ENCODE measurements at places on chromosomes 16 and 17. TPM values are rescaled to one million over a fixed set of nuclear protein-coding genes. Genes with fewer than 3 reads are reported as not detected.

Gene ABCC3
- total RNA-seq: 478 TPM

- no peaks in the 10 kb centered on the region for H3K4me1 ChIP-seq
- no peak for DNase-seq
- no peak overlapping the region for H3K27ac ChIP-seq
- H3K27me3 ChIP-seq: no peaks in the 10 kb centered on the region
- H3K4me3 ChIP-seq: no peak overlapping the region
Observed at GRCh38 chr16:25289466-25289865, 31.8 kb upstream of the ZKSCAN2 start.

GRCh38 chr17:48445248-48445620, 15.2 kb upstream of the SKAP1 start:
- peaks cover 6% of the 10 kb centered on the region for H3K27me3 ChIP-seq
- H3K4me1 ChIP-seq: no peaks in the 10 kb centered on the region
- no peak for DNase-seq
- H3K36me3 ChIP-seq: no peaks in the 10 kb centered on the region

DNA sequence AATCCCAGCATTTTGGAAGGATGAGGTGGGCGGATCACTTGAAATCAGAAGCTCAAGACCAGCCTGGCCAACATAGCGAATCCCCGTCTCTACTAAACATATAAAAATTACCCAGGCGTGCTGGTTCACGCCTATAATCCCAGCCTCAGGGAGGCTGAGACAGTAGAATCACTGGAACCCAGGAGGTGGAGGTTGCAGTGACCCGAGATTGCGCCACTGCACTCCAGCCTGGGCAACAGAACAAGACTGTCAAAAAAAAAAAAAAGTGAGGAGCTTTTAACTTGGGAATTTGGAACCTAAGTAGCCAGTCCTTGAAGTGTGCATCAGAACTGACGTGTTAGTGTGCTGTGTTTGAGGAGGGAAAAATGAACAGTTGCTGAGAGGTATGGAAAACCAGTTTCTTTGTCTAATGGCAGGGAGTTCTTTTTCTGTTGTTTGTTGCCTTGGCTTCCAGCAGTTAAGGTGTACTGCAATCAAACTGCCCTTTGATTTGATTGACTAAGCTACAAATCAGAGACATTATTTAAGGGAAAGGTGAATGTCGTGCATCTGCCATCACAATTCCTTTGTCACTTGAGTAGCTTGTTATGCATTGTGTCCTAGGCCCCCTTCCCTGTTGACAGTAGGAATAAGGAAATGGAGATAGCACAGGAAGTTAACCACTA, 8.6 kb upstream of the DUSP14 start:
- H3K36me3 ChIP-seq: peaks cover 44% of the 10 kb centered on the region
- H3K27ac ChIP-seq: no peak overlapping the region
- no peaks in the 10 kb centered on the region for H3K27me3 ChIP-seq
- H3K4me3 ChIP-seq: no peak overlapping the region
- peaks cover 8% of the 10 kb centered on the region for H3K4me1 ChIP-seq
- DNase-seq: no peak

Gene TMEM238L
- 18.7 TPM for total RNA-seq

DNA sequence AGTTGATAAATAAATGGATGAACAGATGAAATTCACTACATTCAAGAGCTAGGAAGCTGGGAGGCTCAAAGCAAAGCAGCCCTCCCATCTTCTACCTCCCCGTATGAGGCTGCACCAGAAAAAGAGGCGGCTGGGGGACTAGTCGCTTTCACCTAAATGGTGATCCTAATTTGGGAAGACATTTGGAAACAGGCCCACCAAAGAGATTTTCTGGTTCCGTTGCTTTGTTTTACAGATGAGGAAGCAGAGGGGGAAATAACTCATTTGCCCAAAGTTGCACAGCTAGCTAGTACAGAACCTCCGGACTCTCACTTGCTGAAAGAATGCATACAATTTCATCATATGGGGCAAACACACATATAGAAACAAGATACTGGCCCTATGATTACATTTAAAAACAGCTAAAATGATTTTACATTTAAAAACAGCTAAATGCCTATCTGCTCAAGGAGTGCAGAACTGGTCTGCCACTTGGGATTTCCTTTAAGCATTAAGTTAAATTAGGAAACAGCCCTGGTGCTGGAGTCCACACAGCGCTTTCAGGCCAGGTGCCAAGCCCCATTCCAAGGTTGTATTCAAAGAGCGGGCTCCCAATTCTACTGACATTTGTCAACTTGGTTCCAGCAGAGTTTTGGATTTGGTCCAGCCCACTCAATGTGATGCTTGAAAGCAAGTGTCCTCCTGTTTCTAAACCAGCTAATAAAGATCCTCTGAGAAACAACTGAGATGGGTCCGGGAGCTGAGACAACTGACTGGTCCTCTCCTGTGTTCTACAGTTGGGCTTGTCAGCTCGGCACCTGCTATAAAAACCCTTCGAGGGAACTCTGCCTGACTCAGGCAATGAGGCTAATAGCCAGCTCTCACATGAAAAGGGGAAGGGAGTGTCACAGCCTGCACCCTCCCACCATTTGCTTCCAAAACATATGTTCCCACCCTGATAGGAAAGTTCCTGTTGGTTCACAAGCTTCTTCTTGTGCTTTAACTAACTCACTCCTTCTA, 11.7 kb downstream of the ERN1 start:
- no peaks in the 10 kb centered on the region for H3K36me3 ChIP-seq
- peak overlapping the region; percentile 43 for H3K27ac ChIP-seq
- no peak overlapping the region for H3K4me3 ChIP-seq
- DNase-seq: peak; percentile 53
- H3K4me1 ChIP-seq: peaks cover 76% of the 10 kb centered on the region

DNA sequence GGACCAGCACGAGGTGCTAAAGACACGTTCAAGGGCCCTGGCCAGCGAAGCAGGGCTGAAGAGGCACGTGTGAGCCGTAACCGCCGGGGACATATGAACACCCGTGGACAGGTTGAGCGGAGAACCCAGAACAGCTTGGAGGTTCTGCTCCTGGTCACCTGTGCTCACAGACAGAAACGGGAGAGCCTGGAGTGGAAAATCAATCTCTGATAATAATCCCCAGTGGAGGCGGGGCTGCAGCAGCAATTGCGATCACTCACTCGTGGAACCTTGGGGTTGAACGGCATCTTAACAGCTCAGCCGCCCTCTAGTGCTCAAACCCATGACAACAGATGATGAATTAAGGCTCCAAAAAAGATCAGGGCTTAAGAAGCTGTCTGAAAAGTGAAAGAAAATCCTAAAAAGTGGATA, 25.6 kb downstream of the WIPI1 start:
- peaks cover 6% of the 10 kb centered on the region for H3K4me1 ChIP-seq
- H3K27me3 ChIP-seq: no peaks in the 10 kb centered on the region
- peaks cover 94% of the 10 kb centered on the region for H3K36me3 ChIP-seq
- no peak for DNase-seq

DNA sequence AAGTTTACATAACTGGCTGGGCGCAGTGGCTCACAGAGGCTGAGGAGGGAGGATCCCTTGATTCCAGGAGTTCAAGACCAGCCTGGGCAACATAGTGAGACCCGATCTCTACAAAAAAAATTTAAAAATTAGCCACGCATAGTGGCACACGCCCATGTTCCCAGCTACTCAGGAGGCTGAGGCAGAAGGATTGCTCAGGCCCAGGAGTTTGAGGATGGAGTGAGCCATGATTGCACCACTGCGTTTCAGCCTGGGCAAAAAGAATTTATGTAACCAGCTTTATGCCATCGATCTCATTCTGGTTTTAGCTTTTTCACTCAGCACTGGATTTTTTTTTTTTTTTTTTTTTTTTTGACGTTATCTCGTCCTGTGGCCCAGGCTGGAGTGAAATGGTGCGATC, 9.1 kb upstream of the CD300E start:
- H3K27ac ChIP-seq: no peak overlapping the region
- H3K4me3 ChIP-seq: no peak overlapping the region
- H3K36me3 ChIP-seq: no peaks in the 10 kb centered on the region
- H3K27me3 ChIP-seq: peaks cover 18% of the 10 kb centered on the region
- no peaks in the 10 kb centered on the region for H3K4me1 ChIP-seq

Data from stomach (tissue), 19 donors.